HepG2 (cell line): ENCODE measurements at places on chromosomes 16 and 17. TPM values are rescaled to one million over a fixed set of nuclear protein-coding genes. Genes with fewer than 3 reads are reported as not detected.

PIPOX gene
- 87.3 and 118 TPM in 2 replicates for total RNA-seq

CES1 gene
- total RNA-seq, result 82.8 and 198 TPM in 2 replicates

ABCC3 gene
- 18.0 and 25.2 TPM in 2 replicates for total RNA-seq

OR4D1 gene
- not detected in 2 replicates for total RNA-seq

SHISA6 gene
- total RNA-seq, result not detected in 2 replicates

GPRC5B gene
- 0.24 and 0.53 TPM in 2 replicates for total RNA-seq

OR1F1 gene
- total RNA-seq, result not detected in 2 replicates

C17orf100 gene
- 3.6 and 4.1 TPM in 2 replicates for total RNA-seq

CLEC3A gene
- not detected in 2 replicates for total RNA-seq

CNTNAP1 gene
- total RNA-seq, result 1.2 and 4.5 TPM in 2 replicates

VPS35 gene
- 136 and 197 TPM in 2 replicates for total RNA-seq
